ENCODE measurements at places on chromosomes 11 and 22.

DNA sequence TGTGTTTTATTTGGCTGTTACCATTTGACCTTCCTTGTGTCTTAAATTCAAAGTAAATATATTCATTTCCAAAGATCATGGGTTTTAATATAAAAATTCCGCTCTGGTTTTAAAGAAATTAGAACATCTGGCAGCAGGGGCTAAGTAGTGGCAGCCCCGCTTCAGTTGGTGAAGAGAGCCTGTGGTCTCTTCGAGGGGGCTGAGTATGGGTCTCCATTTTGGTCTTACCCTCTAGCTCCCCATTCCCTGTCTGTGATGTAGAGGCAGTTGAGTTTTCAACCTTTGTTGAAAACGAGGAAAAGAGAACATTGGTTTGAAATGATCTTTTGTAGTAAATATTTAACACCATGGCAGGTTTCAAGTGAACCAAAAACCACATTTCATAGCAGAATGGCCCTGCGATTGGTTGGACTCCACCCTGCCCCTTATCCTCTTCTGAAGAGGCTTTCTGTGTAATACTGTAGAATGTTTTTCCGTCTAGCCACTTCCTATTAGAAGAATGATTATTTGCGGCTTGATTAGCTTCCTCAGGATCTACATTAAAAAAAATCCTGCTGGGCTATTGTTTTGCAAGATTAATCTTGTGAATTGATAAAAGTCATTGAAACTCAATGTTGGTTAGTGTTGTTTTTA, 17.7 kb downstream of the APLP2 start:
- DNase-seq, result no peak

- no peak for DNase-seq
These were observed 5.1 kb downstream of the PPP2R5B start for GRCh38 chr11:64929625-64930024.

GRCh38 chr11:129075757-129076156, 116.4 kb downstream of the ARHGAP32 start:
- DNase-seq, result no peak

GRCh38 chr11:64787526-64788320, 9.4 kb upstream of the SF1 start:
- peak; percentile 65 for DNase-seq

DNA sequence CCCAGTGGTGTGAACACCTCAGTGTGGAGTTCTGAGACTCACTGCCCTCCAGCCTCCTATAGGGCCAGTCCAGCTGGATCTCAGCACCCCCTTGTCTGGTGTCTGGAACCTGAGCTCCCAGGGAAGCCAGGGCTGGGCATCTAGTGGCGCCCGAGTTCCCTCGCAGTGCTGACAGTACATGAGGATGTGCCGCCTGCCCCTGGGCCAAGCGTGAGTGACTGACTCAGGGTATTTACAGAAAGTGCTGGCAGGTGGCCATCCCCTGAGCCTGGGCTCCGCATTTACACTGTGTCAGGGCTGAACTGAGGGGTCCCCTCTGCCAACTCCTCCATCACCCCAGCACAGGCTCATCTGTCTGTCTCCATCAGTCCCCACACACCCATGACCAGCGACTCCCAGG, 185.3 kb downstream of the BRD1 start:
- DNase-seq, result no peak

DNA sequence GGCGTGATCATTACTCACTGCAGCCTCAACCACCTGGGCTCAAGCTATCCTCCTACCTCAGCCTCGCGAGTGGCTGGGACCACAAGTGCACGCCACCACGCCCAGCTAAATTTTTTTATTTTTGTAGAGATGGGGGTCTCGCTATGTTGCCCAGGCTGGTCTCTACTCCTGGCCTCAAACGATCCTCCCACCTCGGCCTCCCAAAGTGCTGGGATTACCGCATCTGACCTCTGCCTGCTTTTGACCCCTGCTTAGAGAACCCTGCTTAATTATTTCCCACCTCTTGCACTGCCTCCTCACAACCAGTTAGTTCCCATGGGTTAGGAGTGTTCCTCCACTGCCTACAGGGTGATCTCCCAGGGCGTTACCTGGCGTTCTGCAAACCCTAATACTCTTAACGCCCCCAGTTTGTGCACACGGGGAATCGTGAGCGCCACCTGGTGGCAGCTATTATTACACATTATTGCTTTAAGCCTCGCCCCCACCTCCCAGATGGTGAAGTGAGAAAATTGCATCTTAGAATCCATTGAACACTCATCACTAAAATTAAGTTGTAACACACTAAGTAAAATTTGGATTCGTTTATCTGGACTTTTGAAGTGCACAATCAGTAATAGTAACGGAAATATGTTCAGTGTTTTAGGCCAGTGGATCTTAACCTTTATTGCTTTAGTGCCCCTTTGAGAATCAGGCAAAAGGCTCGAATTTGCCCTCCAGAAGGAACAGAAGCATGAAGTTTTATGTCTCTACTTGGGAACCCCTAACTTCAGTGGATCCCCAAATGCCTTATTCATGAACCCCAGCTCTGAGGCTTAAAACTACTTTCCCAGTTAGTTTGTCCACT, 61.4 kb upstream of the ASPHD2 start:
- no peak for DNase-seq

DNA sequence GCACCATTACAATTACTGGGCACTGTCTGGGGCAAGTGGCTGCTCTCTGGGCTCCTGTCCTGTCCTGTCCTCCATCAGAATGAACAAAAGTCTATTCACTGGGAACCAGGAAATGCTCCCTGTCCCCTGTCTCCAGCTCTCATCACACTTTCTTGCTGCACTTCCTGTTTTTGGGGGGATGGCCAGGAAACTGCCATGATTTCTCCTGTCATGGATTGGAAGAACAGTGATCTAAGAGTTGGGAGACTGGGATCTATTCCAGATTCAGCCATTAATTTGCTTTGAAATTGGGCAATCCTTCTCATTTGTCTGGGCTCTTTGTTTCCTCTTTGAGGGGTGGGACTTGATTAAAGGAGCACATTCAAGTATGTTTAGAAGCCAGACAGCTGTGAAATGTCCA, 61.4 kb upstream of the KIRREL3 start:
- no peak for DNase-seq

DNA sequence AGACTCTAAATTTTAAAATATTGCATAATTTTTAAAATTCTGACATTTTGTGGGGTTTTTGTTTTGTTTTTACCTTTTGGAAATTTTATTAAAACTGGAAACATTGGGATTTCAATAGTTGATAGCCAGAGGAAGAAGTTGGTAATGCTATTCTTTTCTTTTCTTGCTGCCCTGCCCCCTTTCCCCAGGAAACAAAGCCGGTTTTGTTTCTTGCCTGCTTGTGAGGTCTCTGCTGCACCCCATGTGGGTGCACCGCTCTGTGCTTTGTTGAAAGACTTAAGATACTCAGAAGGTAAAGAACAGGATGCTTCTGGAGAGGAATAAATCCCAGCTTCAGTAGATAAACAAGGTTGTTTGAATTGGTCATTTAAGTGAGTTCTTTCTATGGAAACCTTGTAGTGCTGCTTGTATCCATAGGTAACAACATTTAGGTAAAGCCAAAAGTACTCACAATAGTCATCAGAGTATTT, 87.5 kb downstream of the YAP1 start:
- DNase-seq, result no peak

DNA sequence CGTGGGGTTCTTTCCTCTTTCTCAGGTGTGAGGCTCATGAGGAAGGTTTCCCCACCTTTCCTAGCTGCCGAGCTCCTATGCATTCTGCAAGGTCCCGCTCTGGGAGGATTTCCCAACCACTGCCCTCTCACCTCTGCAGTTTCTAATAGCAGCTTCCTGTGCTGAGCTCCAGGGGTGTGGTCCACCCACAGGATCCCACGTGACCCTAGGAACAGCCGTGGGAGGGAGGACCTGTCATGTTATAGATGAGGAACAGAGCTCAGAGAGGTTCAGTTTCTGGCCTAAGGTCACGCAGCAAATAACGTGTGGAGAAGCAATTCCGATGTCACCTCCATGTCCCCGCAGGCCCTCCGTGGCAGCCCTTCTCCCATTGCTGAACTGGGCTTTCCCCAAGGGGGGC, 38.5 kb downstream of the FLRT1 start:
- no peak for DNase-seq

GRCh38 chr11:18322818-18323570, 627 bp downstream of the GTF2H1 start:
- no peak for DNase-seq

DNA sequence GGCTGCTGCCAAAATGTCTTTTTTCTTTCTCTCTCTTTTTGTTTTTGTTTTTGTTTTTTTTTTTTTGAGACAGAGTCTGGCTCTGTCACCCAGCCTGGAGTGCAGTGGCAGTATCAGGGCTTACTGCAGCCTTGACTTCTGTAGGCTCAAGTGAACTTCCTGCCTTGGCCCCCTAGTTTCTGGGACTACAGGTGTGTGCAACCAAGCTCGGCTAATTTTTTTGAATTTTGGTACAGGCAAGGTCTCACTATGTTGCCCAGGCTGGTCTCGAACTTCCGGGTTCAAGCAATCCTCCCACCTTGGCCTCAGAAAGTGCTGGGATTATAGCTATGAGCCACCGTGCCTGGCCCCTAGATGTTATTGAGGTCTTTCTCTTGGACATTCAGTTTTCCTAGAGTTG, 2.2 kb upstream of the DDX10 start:
- DNase-seq, result no peak

- DNase-seq, result no peak
These were observed 175.8 kb upstream of the BDNF start for GRCh38 chr11:27875831-27876775.

GRCh38 chr11:57491371-57492061, 24.0 kb downstream of the SLC43A1 start:
- no peak for DNase-seq

GRCh38 chr11:44564670-44565210, 723 bp upstream of the CD82 start:
- peak; percentile 97 for DNase-seq

GRCh38 chr11:70089631-70090030, 11.5 kb downstream of the ANO1 start:
- DNase-seq, result no peak

- DNase-seq, result no peak
These were observed 789.4 kb upstream of the KIRREL3 start for GRCh38 chr11:127789927-127790326.

- DNase-seq, result peak; percentile 55
These were observed at the start of gene MORC2 for GRCh38 chr22:30968015-30968923. MORC2 (minus strand) TSS chr22:30968774; CDS start chr22:30967889, 885 bp downstream.
